ENCODE measurements at places on chromosomes 5 and 9. TPM values are rescaled to one million over a fixed set of nuclear protein-coding genes. Genes with fewer than 3 reads are reported as not detected.

- no peak for DNase-seq
These were observed 1255.2 kb downstream of the EFNA5 start for GRCh38 chr5:106415541-106415940.

- no peak for DNase-seq
These were observed 345.7 kb downstream of the TLE4 start for GRCh38 chr9:79917421-79917820.

The FBN2 gene
- 254 TPM for total RNA-seq

- no peak for DNase-seq
These were observed 6.4 kb upstream of the CCL28 start for GRCh38 chr5:43418561-43418960.

DNA sequence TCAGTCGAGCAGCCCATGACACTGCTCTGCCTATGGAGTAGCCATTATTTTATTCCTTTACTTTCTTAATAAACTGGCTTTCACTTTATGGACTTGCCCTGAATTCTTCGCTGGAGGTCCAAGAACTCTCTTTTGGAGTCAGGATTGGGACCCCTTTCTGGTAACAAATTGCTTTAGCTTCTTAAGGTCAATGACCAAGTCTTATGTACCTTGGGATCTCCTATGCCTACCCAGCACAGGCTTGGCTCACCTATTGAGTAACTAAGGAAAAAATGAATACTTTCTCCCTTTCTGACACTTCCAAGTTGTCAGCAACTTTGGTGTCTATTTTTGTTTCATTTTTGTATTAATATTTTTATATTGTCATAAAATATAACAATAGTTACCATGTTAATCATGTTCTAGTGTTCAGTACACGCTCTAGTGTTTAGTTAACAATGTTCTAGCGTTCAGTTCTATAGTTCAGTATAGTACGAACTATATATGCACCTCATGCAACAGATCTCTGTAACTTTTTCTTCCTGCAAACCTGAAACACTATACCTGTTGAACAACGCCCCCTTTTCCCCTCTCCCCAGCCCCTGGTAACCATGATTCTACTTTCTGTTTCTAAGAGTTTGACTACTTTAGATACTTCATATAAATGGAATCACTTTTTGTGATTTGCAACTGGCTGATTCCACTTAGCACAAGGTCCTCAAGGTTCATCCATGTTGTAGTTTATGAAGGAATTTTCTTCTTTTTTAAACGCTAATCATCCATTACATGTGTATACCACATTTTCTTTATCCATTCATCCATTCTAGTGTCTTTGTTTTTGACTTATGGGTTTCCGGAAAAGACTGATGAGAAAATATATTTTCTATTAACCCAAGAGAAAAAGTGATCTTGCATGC, 1.8 kb upstream of the RHOBTB3 start:
- no peak for DNase-seq

The SPATA31D4 gene
- not detected for total RNA-seq

DNA sequence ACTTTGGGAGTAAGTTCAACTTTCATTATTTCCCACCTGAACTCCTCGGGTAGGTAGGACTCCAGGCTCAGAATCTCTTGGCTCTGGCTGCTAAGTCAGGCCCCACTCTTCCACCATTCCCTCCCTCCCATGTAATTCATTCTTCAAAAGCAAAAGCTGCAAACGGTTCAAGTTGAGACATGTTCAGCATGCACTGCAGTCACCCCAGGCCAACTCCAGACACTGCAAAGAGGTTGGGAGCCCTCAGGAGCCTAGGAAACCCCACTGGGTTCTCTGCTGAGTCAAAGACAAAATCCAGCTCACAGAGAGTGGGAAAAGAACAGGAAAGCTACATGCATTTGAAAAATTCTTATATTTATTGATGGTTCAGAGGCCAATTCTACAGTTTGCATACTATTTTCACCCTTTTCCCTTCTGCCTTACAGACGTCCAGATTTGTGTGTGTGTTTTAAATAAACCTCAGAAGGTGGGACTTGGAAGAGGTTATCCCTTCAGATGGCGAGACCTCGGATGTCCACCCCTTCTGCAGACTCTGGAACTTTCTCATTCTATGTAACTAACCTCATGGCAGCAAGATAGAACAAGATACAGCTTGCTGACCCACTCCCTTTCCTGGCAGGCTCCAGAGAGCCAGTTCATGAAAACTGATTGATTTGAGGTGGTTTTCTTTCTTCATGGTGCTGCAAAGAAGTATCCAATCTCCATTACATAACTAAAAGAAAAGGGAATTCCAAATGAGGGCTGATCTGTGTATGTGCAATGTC, 65.7 kb upstream of the EQTN start:
- DNase-seq = no peak

The EPB41L4A gene
- 0.07 TPM for total RNA-seq

- DNase-seq = no peak
These were observed 101.6 kb upstream of the SPRY4 start for GRCh38 chr5:142426129-142427014.
